GF-D8 (cell line): ENCODE measurements at places on chromosomes 7 and 10.
A peak's percentile ranks its signal among the peaks of the same experiment; 100 is the strongest.

- DNase-seq, result no peak
These were observed 361.7 kb downstream of the AUTS2 start for GRCh38 chr7:69959789-69960499.

DNA sequence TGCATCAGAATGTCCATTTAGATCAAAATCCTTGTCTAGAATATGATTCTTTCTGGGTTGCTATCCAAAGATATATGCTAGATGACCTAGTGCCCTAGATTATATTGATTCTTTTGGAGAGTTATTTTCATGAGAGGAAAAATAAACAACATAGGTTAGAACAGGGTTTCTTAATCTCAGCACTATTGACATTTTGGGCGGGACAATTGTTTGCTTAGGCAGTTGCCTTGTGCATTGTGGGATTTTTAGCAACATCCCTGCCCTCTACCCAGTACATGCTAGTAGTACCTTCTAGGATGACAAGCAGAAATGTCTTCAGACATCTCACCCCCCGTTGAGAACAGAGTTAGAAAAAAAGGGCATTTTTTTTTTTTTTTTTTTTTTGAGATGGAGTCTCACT is 25.1 kb upstream of the LAMB1 start:
- no peak for DNase-seq

GRCh38 chr10:95833042-95833610 is 74.6 kb upstream of the CC2D2B start:
- no peak for DNase-seq

DNA sequence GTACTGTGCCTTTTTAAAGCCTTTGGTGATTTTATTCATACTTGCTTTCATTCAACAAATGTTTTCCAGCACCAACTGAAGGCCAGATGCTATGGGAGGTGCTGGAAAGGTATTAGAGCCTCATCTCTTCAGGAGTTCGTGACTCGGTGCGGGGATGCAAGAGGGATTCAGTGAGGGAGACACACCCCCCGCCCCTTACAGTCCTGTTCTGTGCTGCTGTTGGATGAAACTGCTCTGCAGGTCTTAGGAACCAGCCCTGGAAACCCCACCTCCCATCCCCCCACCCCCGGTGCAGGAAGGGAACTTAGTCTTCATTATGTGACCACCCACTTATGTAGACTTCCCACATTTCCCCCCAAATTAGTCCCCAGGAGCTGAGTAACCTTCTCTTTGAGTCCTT is 110.4 kb downstream of the INSYN2A start:
- no peak for DNase-seq

- DNase-seq, result no peak
These were observed 14.2 kb upstream of the ODAD2 start for GRCh38 chr10:28012990-28013515.

- DNase-seq, result no peak
These were observed 40.9 kb downstream of the JCAD start for GRCh38 chr10:30018496-30018895.

GRCh38 chr7:78379148-78379547 is 580.6 kb downstream of the PHTF2 start:
- no peak for DNase-seq

DNA sequence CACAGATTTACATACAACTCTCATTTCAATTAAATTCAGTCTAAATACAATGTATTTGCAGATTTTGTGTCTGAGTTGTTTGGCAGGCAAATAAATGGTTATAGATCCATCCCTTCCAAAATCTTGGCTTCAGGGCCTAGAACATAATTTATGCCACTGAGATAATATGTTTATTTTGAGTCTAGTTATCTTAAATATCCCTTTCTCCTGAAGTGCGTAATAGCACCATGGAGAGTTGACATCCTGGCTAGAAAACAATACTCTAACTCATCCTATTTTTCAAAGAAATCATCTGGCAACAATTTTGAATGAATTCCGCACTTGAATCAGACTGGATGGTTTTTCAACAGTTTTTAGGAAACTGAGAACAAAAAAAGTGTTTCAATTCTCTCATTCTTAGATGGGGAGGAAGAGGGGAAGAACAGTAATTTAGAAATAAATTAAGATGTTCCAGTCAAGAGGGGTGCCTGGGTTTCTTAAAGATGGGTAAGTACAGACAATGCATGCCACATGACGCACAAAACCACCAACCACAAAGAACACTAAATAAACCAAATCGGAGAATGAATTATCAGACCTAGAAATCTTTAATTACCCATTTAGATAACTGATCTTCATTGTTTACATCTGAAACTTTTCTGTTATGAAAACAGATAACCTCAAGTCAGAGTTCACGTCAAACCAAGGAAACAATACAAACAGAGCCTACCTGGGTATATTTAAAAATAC is 228.7 kb upstream of the PTN start:
- DNase-seq, result no peak

- DNase-seq, result no peak
These were observed 187.6 kb downstream of the RNF133 start for GRCh38 chr7:122511268-122511667.

DNA sequence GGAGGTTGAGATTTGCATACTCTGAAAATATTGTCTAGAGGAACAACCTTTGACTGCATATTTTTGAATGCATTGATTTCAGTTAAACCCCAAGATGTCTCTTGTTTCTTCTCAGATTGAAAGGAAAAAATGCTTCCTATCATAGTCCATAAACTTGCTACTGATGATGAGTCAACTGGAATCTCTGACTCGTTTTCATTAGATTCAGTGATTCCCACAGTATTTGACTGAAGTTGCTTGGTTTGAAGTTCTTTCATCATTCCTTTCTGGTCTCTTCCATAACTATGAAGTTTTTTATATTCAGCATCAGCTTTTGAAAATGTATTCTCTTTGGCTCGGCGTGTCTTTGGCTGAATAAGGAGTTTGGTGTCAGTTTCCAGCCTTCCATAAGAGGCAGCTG is 10.7 kb downstream of the PEX1 start:
- no peak for DNase-seq

- DNase-seq, result peak; percentile 92
These were observed 126.1 kb upstream of the PRSS58 start for GRCh38 chr7:142383841-142384492.

- DNase-seq, result peak; percentile 93
These were observed 55.8 kb upstream of the LANCL2 start for GRCh38 chr7:55309040-55309991.
